ENCODE measurements at places on chromosomes 11 and 22.

GRCh38 chr22:41096841-41097240, 4.4 kb downstream of the EP300 start:
- DNase-seq = no peak

GRCh38 chr22:17891481-17892167, 117.4 kb upstream of the BID start:
- DNase-seq = no peak

GRCh38 chr11:92211576-92212167, 12.9 kb upstream of the FAT3 start:
- DNase-seq = no peak

GRCh38 chr11:133713844-133714243, 131.5 kb downstream of the SPATA19 start:
- no peak for DNase-seq

DNA sequence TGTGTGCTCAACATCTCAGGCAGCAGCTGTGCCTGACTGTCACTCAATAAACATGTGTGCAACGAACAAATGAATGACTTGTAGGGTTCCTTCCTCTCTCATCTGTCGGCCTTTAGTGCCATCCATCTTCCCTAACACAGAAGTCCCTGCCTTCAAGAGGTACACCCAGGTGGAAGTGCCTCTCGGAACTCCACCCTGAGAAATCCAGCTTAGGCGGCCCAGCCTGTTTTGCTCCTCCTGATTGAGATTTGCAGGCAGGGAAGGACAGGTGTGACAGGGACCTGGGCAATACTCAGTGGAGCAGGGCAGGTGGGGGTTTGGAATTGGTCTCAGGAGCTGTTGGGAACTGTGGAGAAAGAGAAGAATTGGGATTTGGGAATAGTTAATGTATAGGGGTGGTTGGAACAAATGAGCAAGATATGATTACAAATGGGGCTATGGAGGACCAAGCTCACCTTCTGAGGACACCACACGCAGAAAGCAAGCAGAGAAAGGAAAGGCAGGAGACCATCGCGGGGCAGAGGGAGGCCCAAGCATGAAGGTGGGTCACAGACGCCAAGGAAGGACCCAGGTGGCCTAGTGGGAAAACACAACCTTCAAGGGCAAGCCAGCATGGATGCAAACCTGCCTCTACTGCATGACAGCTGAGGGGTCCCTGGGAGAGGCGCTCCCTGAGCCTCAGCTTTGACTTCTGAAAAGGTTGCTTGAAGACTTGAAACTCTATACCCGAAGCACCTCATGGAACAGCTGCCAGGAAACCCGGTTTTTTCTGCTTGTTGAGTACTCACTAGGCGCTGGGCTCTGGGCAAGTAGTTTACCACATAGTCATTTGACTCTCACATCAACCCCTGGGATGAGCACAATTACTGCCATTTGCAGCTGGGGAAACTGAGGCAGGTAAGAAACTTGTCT, 40.9 kb upstream of the ANO1 start:
- no peak for DNase-seq

GRCh38 chr11:88308576-88308975, 29.0 kb downstream of the CTSC start:
- no peak for DNase-seq

- no peak for DNase-seq
These were observed 492 bp upstream of the LUZP2 start for GRCh38 chr11:24496386-24496735.

DNA sequence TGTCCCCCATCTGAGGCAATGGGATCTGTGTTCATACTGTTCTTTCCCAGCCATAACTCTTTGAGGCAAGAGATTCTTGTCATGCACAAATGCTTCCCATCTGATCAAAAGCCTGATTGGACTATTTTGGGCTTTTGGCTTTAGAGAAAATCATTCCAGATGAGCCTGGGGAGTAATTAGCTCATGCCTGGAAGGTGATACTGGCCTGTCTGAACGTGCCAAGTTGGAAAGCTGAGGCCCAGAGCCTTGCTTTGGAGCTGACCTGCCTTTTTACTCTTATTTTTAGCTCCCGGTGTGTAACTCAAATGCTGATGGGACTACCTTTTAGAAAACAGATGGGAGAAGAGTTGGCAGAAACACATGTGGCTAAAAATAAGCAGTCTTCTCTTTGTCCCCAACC, 105.0 kb downstream of the DBX1 start:
- DNase-seq = no peak

DNA sequence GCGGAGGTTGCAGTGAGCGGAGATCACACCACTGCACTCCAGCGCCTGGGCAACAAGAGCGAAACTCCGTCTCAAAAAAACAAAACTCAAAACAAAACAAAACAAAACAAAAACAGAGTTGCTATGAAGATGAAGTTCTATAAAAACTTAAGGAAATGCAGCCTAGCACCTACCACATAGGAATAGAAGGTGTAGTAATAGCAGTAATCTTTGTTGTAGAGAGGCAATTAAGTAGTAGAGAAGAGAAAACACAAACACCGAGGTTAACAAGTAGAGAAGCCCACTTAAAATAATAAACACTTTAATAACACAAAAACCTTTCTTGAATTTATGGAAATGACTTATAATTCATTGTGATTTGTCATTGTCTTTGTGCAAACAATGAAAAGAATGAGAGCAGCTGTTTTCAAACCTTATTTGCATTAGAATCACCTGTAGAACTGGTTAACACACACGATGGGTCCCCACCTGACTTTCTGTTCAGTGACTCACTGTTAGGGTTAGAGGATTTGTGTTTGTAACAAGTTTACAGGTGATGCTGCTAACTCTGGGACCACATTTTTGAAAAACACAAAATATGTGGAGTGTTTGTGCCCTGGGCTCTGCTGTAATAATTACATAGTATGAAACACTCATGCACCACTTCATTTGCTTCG, 43.1 kb downstream of the TYR start:
- DNase-seq = no peak

DNA sequence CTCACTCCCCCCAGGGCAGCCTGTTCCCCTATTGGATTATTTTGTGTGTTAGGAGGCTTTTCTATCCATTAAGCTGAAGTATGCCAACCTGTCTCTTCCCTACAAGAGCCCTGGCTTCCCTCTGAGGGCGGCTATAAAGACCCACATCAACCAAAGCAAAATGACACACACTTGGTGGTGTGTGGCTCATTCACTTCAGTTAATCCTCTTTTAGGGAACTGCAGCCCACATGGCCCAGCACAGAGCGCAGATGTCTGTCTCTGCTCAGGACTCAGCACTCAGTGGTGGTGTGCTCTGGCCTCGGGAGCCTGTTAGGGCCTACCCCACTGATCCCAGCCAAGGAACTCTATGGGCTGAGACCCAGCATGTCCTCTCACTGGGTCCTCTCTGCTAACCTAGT, 32.2 kb upstream of the LRRC10B start:
- no peak for DNase-seq

DNA sequence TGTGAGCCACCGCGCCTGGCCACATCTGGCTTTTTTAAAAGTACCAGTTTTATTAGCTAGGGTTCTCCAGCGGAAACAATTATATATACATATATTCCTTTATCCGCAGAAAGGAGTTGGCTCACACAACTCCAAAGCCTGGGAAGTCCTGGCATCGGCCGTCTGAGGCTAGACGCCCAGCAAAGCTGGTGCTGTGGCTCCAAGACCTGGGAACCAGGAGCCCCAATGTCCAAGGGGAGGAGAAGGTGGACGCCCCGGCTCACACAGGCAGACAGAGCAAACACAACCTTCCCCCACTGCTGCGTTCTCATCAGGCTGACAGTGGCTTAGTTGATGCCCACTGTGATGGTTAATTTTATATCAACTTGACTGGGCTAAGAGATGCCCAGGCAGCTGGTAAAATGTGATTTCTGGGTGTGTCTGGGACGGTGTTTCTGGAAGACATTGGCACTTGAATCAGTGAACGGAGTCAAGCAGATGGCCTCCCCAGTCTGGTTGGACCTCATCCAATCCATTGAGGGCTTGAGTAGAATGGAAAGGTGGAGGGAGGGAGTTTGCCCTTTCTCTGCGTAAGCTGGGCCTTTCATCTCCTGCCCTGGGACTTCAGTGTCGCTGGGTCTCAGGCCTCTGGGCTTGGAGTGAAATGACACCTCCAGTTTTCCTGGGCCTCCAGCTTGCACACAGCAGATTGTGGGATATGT, 904.4 kb downstream of the BRD1 start:
- DNase-seq = no peak

DNA sequence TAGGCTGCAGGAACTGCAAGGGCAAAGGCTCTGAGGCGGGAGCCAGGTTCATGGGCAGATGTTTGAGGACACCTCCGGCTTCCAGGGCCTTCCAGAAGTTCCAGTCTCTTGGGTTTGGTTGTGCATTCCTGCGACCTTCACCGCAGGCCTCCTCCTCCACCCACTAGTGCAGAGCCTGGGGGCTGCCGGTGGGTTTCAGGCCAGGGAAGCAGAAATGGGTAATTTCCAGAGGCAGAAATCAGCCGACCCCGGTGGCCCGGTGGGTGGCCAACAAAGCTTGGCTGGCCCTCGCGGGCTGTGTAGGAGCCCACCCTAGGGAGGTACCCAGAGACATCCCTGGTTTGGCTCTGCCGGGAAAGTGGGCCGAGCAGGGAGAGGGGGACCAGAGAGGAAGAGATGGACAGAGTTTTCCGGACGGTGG, 417 bp upstream of the PHETA2 start:
- no peak for DNase-seq

GRCh38 chr22:49018601-49019000, 809.1 kb downstream of the BRD1 start:
- no peak for DNase-seq

GRCh38 chr11:68904248-68904847, 657 bp downstream of the IGHMBP2 start:
- DNase-seq = no peak

- DNase-seq = no peak
These were observed 13.4 kb downstream of the C11orf24 start for GRCh38 chr11:68258363-68258765.

DNA sequence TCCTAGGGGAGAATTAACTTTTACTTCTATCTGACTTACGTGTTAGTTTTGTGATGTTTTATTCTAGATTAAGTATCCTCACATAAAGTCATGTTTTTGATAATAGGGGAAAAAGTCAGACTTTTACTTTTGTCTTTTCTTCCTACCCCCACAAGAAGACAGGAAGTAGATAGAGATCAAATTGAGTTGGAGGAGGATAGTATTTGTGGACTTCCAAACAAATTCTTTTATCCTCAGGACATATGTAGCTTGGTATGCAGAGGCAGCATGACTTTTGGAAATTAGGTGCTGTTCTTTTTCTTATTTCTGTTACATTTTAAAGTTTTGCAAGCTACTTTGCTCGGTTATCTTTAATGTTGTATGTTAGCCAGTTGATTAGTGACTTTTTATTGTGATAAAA, 61.4 kb downstream of the MTMR3 start:
- DNase-seq = no peak

- DNase-seq = no peak
These were observed 141.4 kb downstream of the NTM start for GRCh38 chr11:131511794-131512193.

DNA sequence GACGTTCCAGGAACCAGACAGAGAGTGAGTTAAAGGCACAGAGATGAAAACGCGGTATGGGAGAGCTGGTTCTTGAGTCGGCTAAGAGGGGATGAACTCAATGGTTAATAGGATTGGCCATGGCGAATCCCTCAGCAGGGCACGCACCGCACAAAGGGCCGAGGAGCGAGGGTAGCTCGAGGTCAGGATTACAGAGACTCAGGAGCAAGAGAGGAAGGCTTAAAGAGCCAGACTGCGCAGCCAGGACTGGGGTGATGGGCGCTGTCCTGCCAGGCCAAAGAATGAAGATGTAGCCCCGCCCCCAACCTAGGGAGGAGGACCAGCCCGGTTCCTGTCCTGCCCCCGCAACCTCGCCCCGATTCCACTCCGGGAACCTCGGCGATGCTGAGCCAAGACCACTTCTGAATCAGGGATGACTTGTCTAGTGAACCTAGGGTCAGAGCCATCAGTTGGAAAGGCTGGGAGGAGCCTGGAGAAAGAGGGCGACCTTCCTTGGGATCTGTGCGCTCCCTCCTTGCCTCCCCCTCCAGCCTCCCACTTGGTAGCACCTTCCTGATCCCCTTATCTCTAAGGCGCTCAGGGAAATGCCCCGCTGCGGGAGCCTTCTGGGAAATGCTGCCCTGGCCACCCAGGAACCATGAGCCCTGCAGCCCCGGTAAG, at the start of gene PLEKHB1:
Gene PLEKHB1, plus strand, starts transcription at position 610 of the 660 bp plus-strand sequence. Its CDS starts 28 bp downstream, at position 638.
- no peak for DNase-seq

- DNase-seq = no peak
These were observed 50.3 kb downstream of the CLMP start for GRCh38 chr11:123144707-123145106.

DNA sequence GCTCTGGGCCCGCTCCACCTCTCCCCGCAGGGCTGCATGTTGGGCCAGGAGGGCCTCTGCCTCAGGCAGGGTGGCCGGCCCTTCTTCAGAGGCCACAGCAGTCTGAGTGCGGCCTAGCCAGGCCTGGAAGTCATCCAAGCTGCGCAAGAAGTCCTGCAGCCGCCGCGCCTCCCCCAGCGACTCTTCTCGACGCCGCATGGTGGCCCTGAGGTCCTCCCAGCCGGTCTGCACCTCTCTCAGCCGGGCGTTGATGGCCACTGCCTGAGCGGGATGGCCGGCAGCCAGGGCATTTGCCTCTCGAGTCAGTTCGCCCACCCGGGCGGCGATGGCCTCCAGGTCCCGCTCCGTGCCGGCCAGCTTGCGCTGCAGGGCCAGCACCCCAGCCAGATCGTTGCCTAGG, 23.1 kb upstream of the RBM4B start:
- DNase-seq = no peak

GRCh38 chr11:81892770-81893635, 840.7 kb downstream of the FAM181B start:
- DNase-seq = no peak

DNA sequence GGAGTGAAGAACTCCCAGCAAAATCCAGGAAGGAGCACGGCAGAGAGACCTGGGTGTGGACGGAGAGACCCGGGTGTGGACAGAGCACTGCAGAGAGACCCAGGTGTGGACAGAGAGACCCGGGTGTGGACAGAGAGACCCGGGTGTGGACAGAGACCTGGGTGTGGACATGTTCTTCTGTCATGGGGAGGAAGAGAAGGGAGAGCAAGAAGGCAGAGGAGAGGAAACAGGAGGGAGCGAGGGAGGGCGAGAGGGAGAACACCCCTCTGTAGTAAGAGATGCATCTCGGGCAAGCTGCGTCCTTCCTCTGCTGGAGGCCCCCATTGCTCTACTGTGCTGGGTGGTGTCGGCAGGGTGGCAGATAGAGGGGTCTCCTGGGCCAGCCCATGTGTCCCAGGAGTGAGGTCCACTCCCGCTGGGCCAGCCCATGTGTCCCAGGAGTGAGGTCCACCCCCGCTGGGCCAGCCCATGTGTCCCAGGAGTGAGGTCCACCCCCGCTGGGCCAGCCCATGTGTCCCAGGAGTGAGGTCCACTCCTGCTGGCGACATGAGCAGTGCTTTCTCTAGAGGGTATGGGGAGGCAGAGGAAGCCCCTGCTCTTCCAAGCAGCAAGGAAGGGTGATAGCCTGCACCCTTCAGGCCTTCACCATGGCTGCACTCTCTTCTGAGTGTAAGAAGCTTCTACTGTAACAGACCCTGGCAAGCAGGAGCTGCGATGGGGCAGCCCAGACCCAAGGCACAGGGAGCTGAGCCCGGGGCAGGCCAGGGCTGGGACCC, 934.2 kb downstream of the BRD1 start:
- DNase-seq = no peak

Data from caudate nucleus (tissue), 63 donors.